ENCODE measurements at places on chromosomes 5 and 9.

GRCh38 chr9:113231701-113232100 lies 10.4 kb downstream of the SLC31A1 start:
- DNase-seq = no peak

- no peak for DNase-seq
These were observed 8.7 kb downstream of the NREP start for GRCh38 chr5:111748304-111748763.

DNA sequence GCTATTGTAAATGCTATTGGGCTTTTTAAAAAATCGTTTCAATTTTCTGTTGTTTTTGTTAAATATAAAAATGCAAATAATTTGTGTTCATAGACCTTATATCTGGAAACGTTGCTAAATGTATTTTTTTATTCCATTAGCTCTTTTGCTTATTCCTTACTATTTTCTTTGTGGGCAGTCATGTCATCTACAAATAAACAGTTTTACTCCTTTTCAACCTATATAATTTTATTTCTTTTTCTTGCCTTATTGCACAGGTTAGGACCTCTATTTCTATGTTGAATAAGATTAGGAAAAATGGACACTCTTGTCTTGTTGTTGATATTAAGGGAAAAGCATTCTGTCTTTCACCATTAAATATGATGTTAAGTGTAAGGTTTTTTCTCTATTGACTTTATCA lies 348.8 kb downstream of the CWC27 start:
- no peak for DNase-seq

GRCh38 chr5:139386050-139386438 lies 2.9 kb upstream of the SLC23A1 start:
- DNase-seq = no peak

DNA sequence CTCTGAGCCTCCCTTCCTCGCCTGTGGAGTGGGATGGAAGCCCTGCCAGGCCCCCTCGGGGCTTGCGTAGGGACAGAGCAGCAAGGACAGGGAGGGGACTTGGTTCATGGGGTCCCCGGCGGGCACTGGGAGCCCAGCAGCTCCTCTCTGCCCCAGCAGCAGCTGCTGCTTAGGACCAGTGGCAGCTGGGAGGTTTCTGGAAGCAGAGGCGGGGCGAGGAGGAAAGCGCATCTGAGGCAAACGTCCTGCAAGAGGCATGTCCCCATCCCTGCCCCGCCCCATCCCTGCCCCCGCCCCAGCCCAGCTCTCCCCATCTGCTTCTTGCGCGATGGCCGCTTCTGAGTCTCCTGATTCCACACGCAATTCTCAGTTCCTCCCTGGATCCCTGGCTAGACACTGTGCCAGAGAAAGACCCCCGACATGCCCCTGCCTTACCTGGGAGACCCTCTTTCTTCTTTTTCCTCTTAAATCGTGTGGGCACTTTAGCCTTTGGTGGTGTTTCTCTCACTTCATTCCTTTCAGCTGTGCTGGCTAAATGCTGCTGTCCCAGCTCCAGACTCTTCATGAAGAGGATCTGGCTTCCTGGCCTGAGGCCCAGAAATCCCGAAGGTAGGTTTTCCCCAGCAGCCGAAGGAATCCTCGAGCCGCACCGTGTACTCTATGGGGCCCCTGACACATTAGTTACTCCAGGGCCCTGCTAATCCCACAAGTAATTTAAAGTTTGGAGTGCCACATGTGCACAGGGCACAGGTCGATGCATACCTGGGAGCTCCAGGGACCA lies 4.4 kb upstream of the OR2S2 start:
- DNase-seq = peak; percentile 53

GRCh38 chr5:62690421-62690820 lies 111.8 kb downstream of the LRRC70 start:
- no peak for DNase-seq

Data from right hindlimb (tissue), 1 donor.